ENCODE measurements at places on chromosomes 7 and 10.

DNA sequence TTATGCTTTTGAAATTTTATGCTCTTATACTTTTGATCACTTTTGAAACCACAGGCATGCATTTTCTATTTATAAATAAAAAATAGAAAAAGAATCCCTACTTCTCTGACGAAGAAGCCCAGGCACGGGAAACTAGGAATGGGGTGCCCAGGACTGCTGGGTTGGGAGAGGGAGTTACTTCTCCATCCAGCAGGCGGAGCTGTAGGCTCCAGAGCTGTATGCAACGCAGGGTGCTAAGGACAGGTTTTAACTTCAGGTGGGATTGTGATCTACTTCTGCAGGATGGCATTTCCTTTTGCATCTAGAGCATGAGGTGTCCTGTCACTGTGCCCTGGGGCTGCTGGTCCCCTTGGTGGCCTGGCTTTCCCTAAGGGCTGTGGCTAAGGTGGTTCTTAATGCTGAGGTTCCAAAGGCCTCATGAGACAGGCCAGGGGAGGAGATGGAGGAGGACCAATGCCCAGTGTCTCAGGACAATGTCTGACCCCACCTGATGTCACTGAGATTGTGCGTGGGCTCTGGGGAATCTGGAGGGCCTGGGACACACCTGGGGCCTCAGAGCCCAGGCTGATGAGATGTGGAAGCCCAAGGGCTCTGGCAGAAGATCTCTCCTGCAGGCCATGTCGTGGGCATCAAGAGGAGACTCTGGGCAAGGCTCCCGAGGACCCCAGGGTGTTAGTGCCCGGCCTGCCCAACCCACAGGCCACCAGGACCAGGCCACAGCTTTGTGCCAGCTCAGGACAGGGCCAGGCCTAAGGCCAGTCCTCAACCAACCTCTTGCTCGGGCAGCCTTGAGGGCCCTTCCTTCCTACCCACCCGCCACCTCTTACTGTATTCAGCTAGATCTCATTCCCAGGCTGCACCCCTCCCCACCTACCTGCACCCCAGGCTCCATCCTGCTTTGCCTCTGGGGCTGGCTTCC is 507 bp downstream of the CCDC201 start:
- DNase-seq, result peak; percentile 55

DNA sequence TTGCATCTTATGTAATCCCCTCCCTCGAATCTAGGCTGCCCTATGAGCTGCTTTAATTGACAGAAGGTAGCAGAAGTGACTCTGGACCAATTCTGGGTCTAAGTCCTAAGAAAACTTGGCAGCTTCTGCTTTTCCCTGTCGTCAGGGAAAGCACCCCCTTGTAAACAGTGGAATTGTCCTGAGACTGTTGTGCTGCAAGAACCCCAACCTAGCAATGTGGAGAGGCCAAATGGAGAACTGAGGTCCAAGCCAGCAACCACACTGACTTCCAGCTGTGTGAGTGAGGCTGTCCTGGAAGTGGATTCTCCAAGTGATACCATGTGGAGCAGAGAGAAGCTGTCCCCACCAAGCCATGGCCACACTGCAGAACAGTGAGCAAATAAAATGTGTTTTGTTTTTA is 75.5 kb downstream of the ARHGAP22 start:
- no peak for DNase-seq

- DNase-seq, result no peak
Measured at GRCh38 chr10:100713049-100713858, 32.1 kb upstream of the PAX2 start.

- no peak for DNase-seq
Measured at GRCh38 chr10:125231813-125232475, 71.6 kb upstream of the CTBP2 start.
